ENCODE measurements at places on chromosomes 6 and 20.

DNA sequence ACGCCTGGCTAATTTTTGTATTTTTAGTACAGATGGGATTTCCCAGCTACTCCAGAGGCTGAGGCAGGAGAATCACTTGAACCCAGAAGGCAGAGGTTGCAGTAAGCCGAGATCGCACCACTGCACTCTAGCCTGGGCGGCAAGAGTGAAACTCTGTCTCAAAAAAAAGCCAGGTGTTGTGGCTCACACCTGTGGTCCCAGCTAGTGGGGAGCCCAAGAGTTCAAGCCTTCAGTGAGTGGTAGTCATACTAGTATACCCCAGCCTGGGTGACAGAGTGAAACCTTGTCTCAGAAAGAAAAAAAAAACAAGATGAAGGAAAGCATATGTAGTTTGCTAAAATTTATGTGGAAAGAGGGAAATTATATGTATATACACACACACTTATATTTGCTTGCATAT lies 20.0 kb upstream of the POU5F1 start:
- no peak for DNase-seq

DNA sequence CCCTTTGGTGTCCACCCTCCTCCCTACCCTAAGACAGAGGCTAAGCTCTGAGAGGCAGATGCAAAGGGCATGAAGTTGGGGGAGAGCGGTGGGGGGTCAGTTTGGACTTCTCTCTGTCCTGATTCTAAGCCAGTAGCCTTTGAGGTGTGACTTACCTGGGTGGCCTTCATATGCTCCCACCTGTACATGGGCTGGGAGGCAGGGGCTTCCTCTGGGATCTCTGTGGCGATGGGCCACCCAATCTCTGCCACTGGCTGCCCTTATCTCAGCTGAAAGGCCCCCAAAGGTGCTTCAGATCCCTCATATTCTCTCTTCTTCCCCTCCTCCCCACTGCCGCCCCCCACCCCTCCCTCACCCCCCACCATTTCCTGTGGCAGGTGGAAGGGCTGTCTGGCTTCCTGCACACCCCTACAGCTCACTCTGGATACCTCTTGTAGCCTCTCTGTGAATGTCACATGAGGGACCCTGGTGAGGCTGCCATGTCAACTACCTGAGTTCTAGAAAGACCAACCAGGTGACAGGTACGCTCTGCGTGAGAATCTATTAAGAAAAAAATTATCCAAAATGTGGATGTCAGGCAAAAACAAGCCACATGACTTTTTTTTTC lies 34.0 kb downstream of the PNLDC1 start:
- no peak for DNase-seq

- peak; percentile 25 for DNase-seq
Measured at GRCh38 chr20:3406481-3407039, 909 bp downstream of the DNAAF9 start.

DNA sequence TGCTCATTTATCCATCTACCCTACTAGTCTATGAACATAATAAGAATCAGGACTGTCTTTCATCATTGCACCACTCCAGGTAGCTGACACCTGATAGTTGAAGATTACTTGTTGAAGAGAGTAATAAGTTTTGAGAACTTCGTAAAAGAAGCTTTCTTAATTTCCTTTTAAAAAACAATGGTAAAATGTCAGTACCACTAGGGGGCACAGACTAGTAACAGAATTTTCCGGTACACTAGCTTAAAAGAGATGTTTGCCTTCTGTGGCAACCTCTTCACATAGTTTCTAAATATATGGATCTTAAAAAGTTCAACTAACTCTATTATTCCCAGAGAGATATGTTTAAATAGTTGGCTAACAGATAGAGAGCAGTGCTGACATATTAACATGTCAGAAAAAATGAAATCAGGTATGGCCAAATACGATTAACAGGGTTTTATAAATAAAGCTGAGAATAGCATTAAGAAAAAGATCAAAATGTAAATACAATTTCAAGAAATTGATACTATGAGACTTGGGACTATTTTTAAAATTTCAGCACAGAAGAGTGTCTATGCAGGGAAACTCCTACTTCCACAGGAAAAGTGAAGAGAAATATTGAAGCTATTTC lies 5.4 kb upstream of the KCNQ5 start:
- peak; percentile 10 for DNase-seq

DNA sequence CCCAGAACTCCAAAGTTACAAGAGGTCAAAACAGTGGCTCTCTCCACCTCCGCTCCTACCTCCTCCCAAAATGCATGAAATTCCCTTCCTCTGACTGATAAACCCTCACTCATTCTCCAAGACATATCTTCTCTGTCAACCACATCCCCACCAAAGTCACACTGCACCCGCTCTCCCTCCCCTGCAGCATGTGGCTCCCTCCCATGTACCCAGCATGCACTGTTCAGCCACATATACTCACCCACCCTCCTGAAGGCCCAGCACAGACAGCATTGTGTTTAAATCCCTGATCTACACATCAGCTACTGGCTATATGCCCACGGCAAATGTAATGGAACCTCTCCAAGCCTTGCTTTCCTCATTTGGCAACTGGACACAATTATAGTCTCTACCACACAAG lies 5.5 kb upstream of the POU5F1 start:
- DNase-seq: no peak

GRCh38 chr6:42158631-42159030 lies 14.5 kb upstream of the GUCA1A start:
- DNase-seq: no peak

- no peak for DNase-seq
Measured at GRCh38 chr6:37994223-37994622, 174.7 kb downstream of the ZFAND3 start.

GRCh38 chr20:58583176-58583575 lies 67.9 kb upstream of the STX16 start:
- DNase-seq: no peak

DNA sequence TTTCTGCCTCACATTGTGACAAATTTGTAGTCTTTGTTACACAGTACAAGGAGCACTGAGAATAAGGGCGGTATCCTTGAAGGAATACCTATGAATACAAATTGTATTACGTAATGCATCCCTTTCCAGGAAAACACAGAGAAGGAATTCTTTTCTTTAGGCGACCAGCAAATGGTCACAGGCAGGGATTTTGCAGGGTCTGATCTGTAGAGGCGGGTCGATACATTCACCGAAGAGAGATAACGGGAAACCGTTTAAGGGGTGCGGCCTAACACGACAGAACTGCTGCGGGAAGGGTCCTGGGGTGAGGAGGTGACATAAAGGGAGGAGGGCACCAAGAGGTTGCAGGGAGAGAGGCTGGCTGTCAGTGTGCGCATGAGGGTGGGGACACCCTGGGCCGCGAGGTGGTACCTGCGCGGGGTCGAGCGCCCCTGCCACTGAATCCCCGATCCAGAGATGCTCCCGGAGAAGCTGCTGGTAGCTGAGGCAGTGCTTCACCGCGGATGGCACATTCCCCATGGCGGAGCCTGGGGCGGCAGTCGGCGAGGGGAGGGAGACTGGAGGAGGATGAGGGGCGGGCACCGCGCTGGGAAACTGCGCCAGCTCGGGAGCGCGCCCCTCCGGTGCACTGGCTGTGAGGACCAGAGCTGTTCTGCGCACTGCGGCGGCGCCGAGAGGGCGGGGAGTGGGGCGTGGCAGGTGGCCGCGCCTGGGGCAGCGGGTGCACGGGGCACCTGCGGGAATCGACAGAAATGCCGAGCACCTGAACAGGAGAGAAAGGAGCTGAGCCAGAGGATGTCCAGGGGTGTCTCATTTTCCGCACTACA lies at the start of gene HMGCLL1:
Gene HMGCLL1, minus strand, starts transcription at position 656 of the 827 bp plus-strand sequence. Its CDS starts 137 bp downstream, at position 519.
- DNase-seq: no peak

- no peak for DNase-seq
Measured at GRCh38 chr6:151690303-151690702, 117.2 kb upstream of the ESR1 start.

GRCh38 chr20:21562656-21563055 lies 48.8 kb upstream of the NKX2-2 start:
- DNase-seq: no peak

DNA sequence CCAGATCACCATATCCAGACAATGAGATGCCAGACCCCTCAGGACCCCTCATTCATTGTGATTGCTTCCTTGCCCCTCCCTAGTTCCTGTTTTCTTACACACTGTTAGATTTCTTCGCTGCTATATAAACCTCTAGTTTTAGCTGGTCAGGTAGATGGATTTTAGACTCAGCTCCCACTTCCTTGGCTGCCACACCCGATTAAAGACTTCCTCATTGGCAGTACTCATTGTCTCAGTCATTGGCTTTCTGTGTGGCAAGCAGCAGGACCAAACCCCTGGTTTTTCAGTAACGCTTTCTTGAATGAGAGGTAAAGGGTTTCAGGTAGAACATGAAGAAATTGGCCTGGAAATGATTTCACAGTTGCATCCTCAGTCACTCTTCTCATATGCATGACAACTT lies 47.9 kb downstream of the QRSL1 start:
- DNase-seq: no peak

DNA sequence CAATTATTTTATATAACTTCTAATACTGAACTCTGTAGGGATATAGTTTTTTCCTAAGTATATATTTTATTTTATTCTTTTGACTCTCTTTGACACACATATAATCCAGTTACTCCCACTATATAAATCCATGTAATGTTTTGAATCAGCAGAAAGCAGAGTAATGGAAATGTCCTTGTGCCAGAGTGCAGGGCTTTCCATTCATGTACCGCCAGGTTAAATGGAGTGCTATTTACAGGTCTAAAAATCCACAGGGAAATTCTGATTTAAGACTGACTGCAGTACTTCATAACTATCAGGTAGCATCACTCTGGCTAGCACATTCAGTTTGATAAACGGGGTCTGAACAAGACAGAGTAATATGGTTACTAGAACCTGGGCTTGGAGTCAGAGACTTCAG lies 626.8 kb downstream of the COL12A1 start:
- no peak for DNase-seq

DNA sequence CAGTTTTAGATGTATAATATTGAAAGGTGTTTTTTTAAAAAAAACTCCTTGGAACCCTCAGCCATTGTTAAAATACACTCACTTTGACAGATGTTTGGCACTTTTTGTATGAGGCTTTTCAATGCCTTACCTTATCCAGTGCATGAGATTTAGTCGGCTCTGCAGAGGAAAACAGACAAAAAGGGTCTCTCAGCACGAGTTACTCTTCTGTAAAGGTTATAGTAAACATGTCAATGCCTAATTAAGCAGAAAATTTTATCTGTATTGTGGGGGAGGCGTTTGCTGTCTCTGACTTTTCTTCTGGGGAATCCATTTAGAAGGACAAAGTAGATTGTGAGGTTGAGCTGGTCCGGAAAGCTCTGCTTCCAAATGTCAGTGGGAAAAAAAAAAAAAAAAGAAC lies 278.3 kb downstream of the TSHZ2 start:
- no peak for DNase-seq

DNA sequence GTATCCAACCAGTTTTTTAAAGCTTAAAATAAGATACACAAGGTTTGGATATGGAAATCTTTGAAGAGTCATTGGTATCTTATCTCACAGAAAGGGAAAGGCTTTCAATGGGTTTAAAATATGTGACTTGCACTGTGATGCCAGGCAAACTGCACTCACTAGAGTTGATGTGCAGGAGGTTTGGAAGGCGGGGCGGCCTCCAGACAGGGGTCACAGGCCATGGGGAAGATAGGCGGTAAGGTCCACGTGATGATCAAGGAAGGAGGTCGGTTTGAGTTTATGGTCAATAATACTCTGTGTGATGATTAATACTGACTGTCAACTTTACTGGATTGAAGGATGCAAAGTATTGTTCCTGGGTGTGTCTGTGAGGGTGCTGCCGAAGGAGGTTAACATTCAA lies 9.5 kb upstream of the RAMACL start:
- DNase-seq: no peak

DNA sequence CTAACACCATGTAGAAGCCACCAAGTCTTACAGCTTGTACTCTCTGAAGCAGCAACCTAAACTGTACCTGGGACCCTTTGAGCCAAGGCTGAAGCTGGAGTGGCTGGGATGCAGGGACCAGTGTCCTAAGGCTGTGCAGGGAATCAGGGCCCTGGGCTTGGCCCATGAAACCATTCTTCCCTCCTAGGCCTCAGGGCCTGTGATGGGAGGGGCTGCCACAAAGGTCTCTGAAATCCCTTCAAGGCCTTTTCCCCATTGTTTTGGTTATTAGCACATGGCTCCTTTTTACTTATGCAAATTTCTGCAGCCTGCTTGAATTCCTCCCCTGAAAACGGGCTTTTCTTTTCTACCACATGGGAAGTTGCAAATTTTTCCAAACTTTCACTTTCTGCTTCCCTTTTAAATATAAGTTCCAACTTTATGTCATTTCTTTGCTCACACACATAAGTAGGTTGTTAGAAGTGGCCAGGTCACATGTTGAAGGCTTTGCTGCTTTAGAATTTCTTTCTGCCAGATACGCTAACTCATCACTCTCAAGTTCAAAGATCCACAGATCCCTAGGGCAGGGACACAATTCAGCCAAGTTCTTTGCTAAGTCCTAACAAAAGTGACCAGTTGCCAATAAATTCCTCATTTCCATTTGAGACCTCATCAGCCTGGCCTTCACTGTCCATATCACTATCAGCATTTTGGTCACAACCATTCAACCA lies 28.2 kb upstream of the ATXN1 start:
- no peak for DNase-seq

GRCh38 chr6:169839029-169839481 lies 87.6 kb downstream of the ERMARD start:
- DNase-seq: no peak

DNA sequence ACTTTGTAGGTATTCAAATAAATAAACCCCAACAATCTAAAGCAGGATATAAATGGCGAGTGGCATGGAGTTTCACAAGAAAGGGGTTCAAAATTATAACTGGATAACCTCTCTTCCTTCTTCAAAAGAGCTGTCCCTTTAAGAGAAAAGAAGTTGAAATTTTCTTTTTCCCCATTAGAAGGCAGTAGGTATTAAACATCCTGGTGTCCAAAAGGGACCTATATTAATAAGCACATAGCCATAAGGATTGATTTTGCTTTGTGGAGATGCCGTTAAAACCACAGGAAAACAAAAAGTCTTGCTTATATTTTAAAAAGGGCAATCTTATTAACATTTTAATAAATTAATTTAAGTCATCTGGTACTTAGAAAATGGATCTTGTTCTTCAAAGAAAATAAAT lies 76.5 kb downstream of the LYRM4 start:
- DNase-seq: no peak

GRCh38 chr20:14634665-14635064 lies 297.3 kb upstream of the FLRT3 start:
- no peak for DNase-seq

GRCh38 chr6:68368845-68369244 lies 266.2 kb upstream of the ADGRB3 start:
- no peak for DNase-seq

GRCh38 chr20:9574181-9574580 lies 59.8 kb downstream of the LAMP5 start:
- no peak for DNase-seq

GRCh38 chr6:36546920-36547645 lies at the start of gene STK38:
STK38 (minus strand) TSS chr6:36547479; CDS start chr6:36540202, 7,277 bp downstream.
- peak; percentile 90 for DNase-seq

- DNase-seq: no peak
Measured at GRCh38 chr6:118668761-118669385, 17.5 kb upstream of the CEP85L start.

- DNase-seq: peak; percentile 7
Measured at GRCh38 chr6:113909224-113909856, 52.2 kb downstream of the MARCKS start.

GRCh38 chr6:112193117-112193516 lies 61.2 kb downstream of the LAMA4 start:
- DNase-seq: no peak
